Aorta (tissue), 5 donors: ENCODE measurements at places on chromosomes 1 and 21. TPM values are rescaled to one million over a fixed set of nuclear protein-coding genes. Genes with fewer than 3 reads are reported as not detected.

DNA sequence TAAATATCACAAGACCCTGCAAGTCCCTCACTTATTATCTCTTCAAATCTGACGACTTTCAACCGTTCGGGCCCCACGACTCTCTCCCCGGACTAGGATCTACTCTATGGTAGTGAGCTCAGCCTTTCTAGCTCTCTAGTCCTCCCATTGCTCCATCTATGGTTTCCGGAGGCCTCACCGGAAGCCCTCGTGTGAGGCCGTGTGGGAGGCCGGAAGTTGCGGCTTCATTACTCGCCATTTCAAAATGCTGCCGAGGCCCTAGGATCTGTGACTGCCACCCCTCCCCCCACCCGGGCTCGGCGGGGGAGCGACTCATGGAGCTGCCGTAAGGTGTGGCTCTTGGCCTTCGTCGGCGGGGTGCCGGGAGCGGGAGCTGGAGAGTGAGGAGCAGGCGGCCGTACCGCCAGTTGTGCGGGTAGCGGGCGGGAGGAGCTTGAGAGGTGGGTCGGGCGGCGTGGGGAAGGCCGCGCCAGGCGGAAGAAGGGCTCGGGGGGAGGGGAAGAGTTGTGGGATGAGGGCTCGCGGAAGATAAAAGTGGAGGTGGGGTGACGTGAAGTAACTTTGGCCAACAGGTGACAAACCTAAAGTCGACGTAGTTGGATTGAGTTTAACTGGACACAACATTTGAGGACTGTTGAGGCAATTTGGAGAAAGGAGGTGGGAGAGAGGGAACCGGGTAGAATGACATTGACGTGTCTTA is at the start of gene MDM4:
MDM4 (plus strand) TSS at position 227 of the 700 bp plus-strand sequence. CDS start 9,113 bp downstream, outside the sequence.
- peak within 1 kb of the TSS; percentile 57 for H3K4me3 ChIP-seq
- peak within 1 kb of the TSS; percentile 10 for H3K27ac ChIP-seq
- no peaks in the 10 kb centered on the region for H3K27me3 ChIP-seq
- no peaks in the 10 kb centered on the region for H3K4me1 ChIP-seq
- peak; percentile 95 for DNase-seq

UMODL1 gene
- 0.45 TPM for total RNA-seq

SPRR2G gene
- total RNA-seq, result not detected

P3H1 gene
- 37.7 TPM for total RNA-seq

GRCh38 chr21:38861989-38862683 is 56.4 kb downstream of the ETS2 start:
- H3K27me3 ChIP-seq, result no peaks in the 10 kb centered on the region
- no peaks in the 10 kb centered on the region for H3K4me1 ChIP-seq
- H3K36me3 ChIP-seq, result no peaks in the 10 kb centered on the region
- H3K27ac ChIP-seq, result no peak overlapping the region

RNF186 gene
- total RNA-seq, result not detected

TSPAN2 gene
- 49.5 TPM for total RNA-seq

KRTAP21-2 gene
- not detected for total RNA-seq
